NCI-H2029 treated with DMSO at 0.1 percent for 48 hours (cell line): ENCODE measurements at places on chromosomes 4 and X.

GRCh38 chr4:23058165-23058776 lies 365.5 kb downstream of the GBA3 start:
- no peak for DNase-seq

- DNase-seq, result peak; percentile 11
These were observed 27.1 kb upstream of the SLC9B1 start for GRCh38 chr4:103046416-103047290.

DNA sequence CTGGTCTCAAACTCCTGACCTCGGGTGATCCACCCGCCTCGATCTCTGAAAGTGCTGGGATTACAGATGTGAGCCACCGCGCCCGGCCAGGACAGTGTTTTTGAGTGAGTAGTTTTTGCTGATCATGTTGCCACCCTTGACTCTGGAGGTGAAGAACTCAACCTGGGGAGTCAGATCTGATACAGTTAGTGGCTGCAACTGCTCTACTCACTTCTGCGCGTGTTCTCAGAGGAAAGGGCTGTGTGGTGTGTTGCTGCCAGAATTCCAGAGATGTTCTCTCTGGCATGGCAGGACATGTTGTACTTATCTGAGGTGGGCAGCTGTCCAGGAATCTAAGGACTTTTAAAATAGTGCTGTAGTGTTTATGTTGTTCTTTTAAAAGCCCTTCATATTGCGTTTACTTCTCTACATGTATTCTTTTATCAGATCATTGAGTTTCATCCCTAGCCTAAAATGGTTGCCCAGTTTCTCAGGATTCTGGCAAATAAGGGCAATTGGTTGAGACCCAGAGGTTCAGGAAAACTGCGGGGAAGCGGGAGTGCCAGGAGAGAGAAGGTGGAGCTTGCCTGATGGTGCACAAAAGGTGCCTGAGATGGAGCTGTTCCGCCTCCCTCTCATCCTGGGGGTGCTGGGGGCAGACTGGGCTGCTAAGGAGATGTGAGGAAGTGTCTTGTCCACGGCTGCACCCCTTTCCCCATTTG lies 97.7 kb downstream of the ARHGAP10 start:
- DNase-seq, result peak; percentile 8

GRCh38 chrX:122115604-122116003 lies 1068.2 kb downstream of the GLUD2 start:
- DNase-seq, result no peak

DNA sequence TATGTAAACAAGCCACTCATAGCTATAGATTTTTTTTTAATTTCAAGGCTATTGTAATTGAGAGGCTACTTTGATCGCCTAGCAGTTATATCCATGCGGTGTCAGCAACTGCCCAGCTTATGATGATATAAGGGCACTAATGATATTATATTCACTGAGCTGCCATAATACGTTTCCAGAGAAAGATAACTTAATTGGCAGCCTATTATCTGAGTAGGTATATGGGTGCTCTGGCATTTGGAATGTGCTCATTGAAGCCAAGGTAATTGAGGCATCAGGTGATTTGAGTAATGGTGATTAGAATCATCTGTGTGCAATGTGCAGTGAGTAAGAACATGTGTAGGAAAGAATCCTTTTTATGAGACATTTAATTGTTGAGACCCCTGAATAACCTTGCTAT lies 490.0 kb downstream of the CENPC start:
- DNase-seq, result no peak

DNA sequence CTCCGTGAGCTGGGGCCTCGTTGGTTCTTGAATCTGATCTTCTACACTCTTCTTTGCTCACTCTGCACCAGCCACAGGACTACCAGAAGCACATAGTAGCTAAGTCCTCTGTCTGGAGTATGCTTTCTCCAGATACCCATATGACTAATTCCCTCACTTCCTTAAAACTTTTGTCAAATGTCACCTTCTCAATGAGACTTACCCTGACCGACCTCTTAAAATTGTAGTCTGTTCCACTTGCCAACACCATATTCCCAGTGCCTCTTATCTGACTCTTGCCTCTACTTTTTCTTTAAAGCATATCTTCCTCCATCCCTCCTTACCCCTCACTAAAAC lies 10.0 kb downstream of the PARM1 start:
- no peak for DNase-seq

GRCh38 chr4:147117431-147117830 lies 171.8 kb upstream of the TTC29 start:
- no peak for DNase-seq

- no peak for DNase-seq
These were observed 447.6 kb downstream of the PDGFC start for GRCh38 chr4:156523991-156524390.

DNA sequence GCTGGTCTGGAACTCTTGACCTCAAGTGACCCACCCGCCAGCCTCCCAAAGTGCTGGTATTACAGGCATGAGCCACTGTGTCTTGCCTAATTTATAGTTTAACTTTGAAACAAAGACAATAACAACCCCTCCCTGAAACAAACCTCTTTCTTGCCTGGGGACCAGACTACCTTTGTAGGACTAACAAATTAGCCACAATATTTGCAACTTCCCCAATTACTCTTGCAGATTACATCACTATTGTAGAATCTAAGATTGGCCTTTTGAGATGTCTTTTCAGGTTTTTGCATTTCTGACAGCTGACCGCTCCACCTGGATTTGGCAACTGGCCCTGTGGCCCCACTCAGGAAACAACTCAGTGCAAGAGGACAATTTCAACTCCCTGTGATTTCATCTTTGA lies 84.8 kb downstream of the AKAP4 start:
- no peak for DNase-seq

GRCh38 chrX:131046596-131046995 lies 11.6 kb upstream of the ARHGAP36 start:
- DNase-seq, result no peak

DNA sequence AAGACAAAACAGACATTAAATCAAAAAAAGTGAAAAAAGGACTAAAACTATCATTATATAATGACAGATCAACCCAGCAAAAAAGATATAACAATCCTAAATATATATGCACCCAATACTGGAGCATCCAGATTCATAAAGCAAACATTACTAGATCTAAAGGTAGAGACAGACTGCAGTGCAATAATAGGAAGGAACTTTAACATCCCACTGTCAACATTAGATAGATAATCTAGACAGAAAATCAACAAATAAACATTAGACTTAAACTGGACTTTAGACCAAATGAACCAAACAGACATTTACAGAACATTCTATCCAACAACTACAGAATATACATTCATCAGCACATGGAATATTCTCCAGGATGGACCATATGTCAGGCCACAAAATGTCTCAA lies 29.5 kb upstream of the RAB39B start:
- DNase-seq, result no peak

GRCh38 chr4:137676357-137676998 lies 144.2 kb upstream of the PCDH18 start:
- no peak for DNase-seq

DNA sequence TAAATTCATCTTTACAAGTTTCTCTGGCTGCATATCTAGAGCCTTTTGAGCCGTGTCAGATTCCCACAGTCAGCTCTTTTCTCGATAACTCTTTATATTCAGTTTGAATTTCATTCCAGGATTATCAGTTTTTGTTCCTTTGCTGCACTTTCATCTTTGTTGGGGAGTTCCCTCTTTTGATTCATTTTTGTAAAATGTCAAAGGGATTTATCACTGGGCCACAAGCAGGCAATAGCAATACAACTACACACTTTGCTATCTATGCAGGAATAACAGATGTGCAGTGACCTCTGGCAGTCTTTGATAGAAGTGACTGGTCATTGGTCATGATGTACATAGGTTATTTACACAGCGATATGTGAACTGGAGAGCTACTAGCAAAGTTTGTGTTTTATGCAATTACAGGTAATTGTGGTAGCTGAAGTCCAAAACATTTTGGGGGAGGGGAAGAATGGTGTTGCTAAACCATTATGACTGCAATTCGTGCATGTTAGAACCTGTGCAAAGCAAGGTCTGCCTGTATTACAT lies 43.8 kb downstream of the HPGDS start:
- DNase-seq, result no peak

DNA sequence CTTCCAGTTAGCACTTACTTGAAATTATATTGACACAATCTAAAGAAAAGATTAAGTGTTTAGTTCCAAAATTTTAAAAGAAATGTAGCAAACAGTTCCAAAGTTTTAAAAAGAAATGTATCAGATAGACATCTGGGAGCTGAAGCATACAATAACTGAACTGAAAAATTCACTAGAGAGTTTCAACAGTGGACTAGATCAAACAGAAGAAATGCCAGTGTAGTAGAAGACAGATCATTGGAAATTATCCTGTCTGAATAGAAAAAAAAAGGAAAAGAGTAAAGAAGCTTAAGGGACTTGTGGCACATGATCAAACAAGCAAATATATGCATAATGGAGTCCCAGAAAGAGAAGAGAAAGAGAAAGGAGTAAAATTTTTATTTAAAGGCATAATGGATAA lies 261.4 kb downstream of the LAS1L start:
- no peak for DNase-seq

GRCh38 chr4:189202869-189203271 lies 737.8 kb upstream of the FRG1 start:
- DNase-seq, result no peak

GRCh38 chr4:157779081-157779480 lies 393.7 kb downstream of the GASK1B start:
- no peak for DNase-seq

DNA sequence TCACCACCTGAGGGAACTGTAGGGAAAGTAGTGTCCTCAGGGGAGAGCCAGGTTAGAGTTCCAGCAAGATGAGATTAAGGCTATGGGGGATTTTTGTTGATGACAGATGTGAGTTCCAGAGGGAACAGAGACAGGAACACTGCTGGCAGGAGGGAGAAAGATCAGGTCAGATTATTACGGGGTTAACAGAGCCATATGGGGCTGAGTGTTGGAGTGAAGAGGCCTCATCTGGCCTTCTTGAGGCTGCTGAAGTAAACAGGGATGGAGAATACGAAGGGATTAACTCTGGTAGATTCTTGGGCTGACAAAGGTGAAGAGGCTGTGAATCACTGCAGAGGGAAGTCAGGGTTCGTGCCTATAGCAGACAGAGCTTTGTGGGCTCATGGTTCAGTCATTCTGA lies 47.9 kb upstream of the POU4F2 start:
- DNase-seq, result no peak

DNA sequence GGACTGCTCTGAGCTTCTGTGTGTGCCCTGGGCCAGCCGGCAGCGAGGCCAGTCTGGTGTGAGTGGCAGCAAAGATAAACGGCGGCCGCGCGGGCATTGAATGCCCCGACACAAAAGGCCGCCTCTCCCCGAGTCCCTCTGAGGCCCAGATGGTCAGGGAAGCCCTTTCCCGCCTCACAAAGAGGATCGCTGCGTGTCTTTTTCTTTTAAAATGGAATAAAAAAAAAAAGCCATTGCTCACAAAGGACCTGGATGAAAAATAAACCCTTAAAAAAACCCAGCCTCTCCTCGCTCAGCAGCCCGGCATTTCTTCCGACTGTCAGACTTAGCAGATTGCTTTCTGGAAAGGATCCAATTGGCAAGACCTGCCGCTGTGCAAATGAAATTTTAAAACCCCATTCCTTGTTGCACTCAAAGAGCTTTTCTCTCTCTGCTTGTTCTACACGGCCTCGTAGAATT lies 578.7 kb downstream of the BCOR start:
- peak; percentile 48 for DNase-seq

DNA sequence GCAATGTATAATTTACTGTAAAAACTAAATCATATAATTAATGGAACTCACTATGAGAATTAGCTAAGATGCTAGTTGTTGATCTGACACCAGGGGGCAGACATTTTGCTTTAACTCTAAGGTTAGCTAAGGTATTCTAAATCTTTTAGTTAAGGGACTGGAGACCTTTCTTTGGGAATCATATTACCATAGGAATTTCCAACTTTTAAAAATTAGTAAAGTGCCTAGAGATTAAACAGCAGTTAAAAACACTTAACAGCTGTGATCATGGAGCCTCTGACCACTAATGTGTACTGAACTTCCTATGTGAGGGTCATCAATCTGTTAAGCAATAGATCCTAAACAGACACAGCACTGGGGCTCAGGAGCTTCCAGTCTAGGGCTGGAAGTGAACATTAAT lies 226.6 kb downstream of the NSUN7 start:
- peak; percentile 38 for DNase-seq

DNA sequence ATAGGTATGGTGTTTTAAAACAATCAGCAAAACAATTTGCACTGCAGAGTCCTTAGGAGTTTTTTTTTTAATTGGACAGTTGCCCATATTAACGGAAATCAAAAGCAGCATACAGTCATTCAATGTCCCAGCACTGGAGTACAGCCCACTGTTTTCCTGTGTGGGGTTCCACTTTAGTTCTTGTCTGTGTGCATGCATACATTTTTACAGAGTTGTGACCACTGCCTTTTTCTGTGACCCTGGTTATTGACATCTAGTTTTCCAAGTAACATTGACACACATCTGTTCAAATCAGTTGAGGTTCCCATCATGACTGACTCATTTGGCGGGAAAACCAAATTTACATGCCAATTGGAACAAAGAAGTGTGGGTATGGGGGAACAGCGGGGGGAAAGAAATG lies 83.3 kb downstream of the HPRT1 start:
- DNase-seq, result no peak

DNA sequence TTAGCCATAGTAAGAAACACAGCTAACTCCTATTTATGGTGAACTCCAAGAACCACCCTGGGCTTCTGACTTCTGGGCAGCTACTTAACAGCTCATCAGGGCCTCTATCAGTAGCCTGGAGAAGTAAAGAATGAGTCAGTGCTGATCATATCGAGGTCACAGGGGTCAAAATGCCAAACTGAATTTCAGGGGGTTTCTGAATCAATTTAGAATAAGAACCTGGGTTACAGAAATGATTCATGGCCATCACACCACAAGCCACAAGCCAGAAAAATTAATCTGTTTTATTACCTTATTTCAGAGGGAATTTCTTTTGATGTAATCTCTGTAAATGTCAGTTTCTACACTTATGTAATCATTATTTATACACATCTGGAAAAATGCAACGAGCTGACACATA lies 64.4 kb downstream of the CHST7 start:
- DNase-seq, result no peak

DNA sequence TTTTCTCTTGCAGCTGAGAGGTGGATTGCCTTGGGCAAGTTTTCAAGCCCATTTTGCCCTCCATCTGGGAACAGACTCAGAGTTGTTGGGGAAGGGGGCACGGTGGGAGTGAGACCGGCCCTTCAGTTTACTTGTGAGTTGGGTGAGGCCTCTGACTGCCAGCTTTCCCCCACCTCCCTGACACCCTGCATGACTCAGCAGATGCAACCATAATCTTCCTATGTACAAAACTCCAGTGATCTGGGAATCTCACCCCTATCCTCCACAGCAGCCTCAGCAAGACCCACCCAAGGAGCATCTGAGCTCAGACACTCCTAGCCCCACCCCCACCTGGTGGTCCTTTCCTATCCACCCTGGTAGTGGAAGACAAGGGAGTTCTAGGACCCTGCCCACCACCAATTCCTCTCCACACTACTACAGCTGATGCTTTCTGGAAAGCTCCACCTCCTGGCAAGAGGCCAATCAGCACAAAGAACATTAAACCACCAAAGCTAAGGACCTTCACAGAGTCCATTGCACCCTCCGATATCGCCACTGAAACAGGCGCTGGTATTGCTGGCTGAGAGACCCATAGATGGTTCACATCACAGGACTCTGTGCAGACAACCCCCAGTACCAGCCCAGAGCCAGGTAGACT lies 99.4 kb upstream of the STK26 start:
- DNase-seq, result no peak

GRCh38 chr4:187603093-187604025 lies 392.2 kb upstream of the ZFP42 start:
- DNase-seq, result no peak

GRCh38 chrX:24149351-24150050 lies at the start of gene ZFX:
Gene ZFX (plus strand): TSS chrX:24149729. CDS start chrX:24172743, 23,014 bp downstream.
- DNase-seq, result no peak
